ENCODE measurements at places on chromosomes 1 and 21.

- no peak for DNase-seq
Measured at GRCh38 chr1:8980656-8981055, 35.0 kb downstream of the CA6 start.

GRCh38 chr21:17989780-17990179 lies 170.6 kb upstream of the C21orf91 start:
- DNase-seq = no peak

DNA sequence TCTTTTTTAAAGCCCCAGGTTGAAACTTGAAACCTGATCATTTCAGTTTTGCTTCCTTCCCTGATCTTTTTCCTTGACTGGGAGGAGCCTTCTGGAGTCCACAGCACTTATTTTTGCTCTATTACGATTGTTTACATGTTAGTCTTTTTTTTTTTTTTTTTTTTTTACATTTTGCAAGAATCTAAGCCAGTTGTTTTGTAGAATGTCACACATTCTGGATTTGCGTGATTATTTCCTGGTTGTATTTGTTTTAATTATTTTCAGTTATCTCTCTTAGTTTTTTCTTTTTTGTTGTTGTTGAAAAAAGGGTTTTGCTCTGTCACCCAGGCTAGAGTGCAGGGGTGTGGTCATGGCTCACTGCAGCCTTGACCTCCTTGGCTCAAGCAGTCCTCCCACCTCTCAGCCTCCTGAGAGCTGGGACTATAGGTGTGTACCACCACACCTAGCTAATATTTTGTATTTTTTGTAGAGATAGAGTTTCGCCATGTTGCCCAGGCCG lies 32.8 kb downstream of the OSBPL9 start:
- no peak for DNase-seq

DNA sequence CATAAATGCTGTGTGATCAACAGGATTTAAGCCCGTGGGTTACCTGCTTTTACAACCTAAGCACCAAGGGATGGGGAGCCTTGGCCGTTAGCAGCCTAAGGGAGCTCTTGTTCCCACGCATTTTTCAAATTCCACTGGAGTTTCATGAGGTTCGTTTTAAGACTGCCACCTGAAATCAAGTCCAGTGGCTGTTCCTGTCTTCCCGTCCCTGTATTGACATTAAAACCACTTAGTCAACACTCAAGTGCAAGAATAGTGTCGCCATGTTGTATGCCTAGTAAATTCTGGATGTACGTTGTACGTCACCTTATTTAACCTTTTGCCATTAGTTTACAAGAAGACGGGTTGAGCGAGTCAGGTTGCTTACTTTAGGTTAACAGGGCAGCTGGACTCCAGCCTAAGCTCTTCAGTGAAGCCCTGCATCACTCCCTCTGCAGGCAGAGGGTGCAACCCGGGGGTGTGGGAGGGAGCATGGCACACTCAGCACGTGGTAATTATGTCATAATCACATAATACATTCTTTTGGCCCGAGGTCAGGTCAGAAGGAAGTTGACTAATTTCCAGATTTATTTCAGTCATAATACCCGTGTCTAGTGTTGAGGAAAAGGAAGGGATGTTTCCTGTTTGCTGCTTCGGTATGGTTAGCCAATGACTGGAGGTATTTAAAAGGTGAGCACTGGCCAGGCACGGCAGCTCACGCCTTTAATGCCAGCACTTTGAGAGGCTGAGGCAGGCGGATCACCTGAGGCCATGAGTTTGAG lies 42.5 kb downstream of the CNST start:
- DNase-seq = peak; percentile 88

- DNase-seq = no peak
Measured at GRCh38 chr21:33022489-33022827, 3.3 kb upstream of the OLIG2 start.

DNA sequence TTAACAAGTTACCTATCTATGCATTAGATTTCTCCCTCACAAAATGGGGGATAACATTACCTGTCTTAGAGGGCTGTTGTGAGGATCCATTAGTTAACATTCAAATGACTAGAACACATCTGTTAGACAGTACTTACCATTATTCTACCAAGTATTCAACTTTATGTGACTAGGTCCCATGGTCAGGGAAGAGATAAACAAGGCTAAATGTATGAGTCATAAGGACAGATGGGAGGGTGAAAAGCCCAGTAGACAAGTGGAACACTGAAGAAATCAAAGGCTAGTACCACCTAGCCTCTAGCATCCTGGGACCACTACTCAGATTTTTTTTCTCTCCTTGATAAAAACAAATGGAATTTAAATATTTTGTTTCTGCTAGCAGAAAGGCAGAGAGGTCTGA lies 9.0 kb upstream of the VHLL start:
- no peak for DNase-seq

- DNase-seq = no peak
Measured at GRCh38 chr1:156592910-156593660, 1.5 kb downstream of the NAXE start.

GRCh38 chr1:232009741-232010140 lies 383.2 kb downstream of the DISC1 start:
- no peak for DNase-seq

- no peak for DNase-seq
Measured at GRCh38 chr1:193666485-193667083, 480.2 kb upstream of the B3GALT2 start.

- DNase-seq = no peak
Measured at GRCh38 chr1:12215118-12215961, 14.5 kb upstream of the VPS13D start.

GRCh38 chr21:33661146-33661545 lies 18.8 kb downstream of the ITSN1 start:
- no peak for DNase-seq

GRCh38 chr1:200038981-200039848 lies 11.7 kb downstream of the NR5A2 start:
- peak; percentile 27 for DNase-seq

- DNase-seq = no peak
Measured at GRCh38 chr1:218350035-218350525, 4.9 kb downstream of the TGFB2 start.

GRCh38 chr1:61053712-61054600 lies 28.4 kb upstream of the NFIA start:
- DNase-seq = no peak

- peak; percentile 16 for DNase-seq
Measured at GRCh38 chr1:48767975-48768510, 8.6 kb downstream of the BEND5 start.

GRCh38 chr1:79215311-79215710 lies 208.8 kb upstream of the ADGRL4 start:
- DNase-seq = no peak

DNA sequence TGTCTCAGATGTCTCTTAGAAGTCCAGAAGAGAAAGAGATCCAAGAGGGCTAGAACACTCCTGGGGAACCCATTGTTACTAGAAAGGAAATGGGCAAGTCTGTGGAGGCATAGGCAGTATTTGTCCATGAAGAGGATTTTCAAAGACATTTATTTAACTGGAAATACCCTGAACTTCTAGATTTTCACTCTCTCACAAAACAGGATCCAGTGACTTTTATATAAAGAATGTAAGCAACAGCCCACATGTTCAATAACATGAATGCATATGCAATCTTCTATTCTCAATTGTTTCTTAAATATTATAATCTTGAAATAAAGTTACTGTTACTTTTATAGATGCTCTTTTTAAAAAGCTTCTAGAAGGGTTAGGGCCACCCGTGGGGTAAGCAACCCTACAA lies 53.4 kb downstream of the TBX15 start:
- peak; percentile 27 for DNase-seq

GRCh38 chr1:192610112-192610889 lies 25.6 kb upstream of the RGS13 start:
- DNase-seq = peak; percentile 30

DNA sequence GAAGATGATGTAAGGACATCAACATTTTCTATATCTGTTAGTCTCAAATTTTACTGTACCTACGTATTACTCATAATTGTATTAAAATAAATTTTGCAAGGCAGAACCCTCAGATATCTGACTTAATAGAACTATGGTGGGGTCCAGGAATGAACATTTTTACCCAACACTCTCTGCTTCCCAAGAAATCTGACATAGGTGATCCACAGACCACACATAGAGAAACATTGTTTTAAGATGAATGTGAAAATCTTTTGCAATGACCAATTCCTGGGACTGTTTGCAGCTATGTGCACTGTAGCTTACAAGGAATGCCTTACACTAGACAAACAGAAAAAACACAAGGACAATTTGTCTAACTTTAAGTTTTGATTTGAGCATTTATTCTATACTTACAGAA lies 645.6 kb upstream of the ADGRL2 start:
- peak; percentile 89 for DNase-seq

DNA sequence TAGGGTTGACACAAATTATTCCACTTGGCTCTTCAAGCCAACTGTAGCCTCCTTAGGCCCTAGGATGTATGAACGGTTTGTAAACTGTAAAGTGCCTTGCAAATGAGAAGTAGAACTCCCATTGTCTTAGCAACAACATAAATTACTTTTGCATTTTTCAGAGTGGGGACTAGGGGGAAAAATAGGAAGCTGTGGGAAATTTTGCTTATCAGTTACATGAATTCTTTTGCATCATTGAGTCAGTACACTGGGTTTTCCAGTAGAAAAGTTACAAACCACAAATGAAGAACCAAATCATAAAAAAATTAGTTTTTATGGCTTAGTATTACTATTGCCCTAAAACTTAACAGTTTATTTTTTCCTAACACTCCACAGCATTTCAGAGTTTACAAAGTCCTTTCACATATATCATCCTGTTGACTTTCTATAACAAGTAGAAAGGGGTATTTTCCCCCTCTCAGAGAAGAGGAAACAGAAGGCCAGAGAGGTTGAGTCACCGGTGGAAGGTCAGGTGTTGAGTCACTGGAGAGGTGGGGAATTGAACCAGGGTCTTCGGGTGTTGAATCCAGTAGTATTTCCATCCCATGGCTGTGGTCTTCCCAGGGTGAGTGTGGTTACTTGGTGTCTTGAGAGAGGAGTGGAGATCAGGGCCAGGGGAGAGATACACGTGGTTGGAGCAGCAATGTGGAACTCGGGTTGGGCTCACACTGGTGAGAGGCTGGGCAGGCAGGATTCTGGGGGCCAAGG lies 71.9 kb upstream of the USP24 start:
- DNase-seq = peak; percentile 31

- peak; percentile 8 for DNase-seq
Measured at GRCh38 chr1:54069791-54070170, 16.4 kb downstream of the TCEANC2 start.

DNA sequence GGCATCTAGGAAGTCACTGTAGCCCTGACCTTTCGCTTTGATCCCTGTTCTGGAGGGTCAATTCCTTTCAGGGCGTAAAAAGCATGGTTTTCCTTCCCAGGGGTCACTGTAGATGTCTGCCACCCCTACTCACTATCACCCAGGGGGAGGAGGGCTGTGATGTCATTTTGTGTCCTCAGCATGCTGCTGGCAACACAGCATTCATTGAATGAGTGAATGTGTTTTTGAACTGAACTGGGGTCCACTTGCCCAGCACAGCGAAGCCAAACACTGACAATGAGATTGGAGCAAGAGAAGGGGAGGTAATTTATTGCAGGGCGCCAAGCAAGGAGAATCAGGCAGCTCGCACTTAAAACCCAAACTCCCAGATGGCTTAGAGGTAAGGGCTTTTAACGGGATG lies 78.2 kb upstream of the PGBD5 start:
- no peak for DNase-seq

DNA sequence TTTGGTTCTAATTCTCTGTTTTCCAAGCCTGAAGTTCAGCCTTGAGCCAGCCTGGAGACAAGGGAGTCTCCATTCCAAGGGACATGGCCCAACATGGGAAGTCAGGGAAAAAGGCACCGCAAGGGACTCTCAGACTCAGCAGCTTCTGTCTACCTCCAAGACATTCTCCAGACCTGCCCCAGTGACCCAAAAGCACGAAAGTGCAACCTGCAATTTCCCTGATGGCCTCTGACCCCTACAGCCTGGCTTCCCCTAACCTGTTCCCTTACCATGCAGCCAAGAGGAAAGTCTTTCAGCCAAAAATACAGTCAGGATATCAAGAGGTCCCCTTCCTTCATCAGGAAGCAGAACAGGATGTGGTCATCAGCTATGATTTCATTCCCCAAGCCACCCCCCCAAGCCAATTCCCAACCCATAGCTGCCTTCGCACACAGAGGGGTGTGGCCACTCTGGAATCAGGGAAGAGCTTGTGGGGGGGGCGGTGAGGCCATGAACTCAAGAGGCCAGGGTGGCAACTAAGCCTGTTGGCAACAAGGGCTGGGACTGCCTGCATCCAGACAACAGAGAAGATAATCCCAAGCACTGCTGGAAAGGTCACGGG lies 59.2 kb downstream of the TIAM1 start:
- DNase-seq = peak; percentile 70

GRCh38 chr1:233998891-233999290 lies 94.4 kb downstream of the SLC35F3 start:
- DNase-seq = no peak

- DNase-seq = peak; percentile 45
Measured at GRCh38 chr1:54402896-54403295, 3.3 kb downstream of the SSBP3 start.

GRCh38 chr1:21335750-21336224 lies 45.5 kb upstream of the ECE1 start:
- DNase-seq = no peak

- no peak for DNase-seq
Measured at GRCh38 chr1:156660752-156661112, 16.5 kb downstream of the NES start.

DNA sequence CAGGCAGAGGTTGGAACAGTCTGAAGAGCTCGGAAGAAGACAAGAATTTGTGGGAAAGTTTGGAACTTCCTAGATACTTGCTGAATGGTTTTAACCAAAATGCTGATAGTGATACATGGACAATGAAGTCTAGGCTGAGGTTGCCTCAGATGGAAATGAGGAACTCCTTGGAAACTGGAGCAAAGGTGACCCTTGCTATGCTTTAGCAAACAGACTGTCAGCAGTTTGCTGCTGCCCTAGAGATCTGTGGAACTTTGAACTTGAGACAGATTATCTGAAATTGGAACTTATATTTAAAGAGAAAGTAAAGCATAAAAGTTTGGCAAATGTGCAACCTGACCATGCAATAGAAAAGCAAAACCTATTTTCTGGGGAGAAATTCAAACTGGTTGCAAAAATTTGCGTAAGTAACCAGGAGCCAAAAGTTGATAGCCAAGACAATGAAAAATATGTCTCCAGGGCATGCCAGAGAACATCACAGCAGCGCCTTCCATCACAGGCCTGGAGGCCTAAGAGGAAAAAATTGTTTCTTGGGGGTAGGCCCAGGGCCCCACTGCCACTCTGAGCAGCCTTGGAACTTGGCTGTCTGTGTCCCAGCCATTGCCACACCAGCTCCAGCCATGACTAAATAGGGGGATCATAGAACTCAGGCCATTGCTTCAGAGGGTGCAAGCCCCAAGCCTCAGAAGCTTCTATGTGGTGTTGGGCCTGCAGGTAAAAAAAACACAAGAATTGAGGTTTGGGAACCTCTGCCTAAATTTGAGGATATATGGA lies 675.3 kb downstream of the LTN1 start:
- no peak for DNase-seq

DNA sequence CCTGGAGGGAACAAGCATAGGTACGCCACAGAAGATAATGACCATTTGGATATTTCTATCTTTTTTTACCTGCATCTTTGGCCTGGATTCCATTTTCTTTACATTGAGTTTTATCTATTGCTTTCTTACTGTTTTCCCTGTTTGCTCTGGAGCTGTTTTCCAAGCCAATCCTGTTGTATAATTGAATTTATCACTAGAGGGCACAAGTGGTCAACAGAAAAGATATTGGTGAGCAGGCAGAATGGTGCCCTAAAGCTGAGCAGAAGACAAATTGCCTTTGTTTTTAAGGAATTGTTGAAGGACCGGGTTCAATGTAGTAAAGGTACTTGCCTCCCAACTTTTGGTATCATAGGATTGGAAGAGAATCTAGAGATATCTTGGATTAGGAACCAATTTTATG lies 152.8 kb downstream of the PPP1R12B start:
- DNase-seq = peak; percentile 39

- no peak for DNase-seq
Measured at GRCh38 chr1:1157033-1157365, 16.7 kb upstream of the TTLL10 start.
